Liver (tissue), 10 donors: ENCODE measurements at places on chromosomes 13 and 19. TPM values are rescaled to one million over a fixed set of nuclear protein-coding genes. Genes with fewer than 3 reads are reported as not detected.
A peak's percentile ranks its signal among the peaks of the same experiment; 100 is the strongest.

GRCh38 chr13:79290595-79291244 is 115.3 kb downstream of the RBM26 start:
- no peak for DNase-seq

DNA sequence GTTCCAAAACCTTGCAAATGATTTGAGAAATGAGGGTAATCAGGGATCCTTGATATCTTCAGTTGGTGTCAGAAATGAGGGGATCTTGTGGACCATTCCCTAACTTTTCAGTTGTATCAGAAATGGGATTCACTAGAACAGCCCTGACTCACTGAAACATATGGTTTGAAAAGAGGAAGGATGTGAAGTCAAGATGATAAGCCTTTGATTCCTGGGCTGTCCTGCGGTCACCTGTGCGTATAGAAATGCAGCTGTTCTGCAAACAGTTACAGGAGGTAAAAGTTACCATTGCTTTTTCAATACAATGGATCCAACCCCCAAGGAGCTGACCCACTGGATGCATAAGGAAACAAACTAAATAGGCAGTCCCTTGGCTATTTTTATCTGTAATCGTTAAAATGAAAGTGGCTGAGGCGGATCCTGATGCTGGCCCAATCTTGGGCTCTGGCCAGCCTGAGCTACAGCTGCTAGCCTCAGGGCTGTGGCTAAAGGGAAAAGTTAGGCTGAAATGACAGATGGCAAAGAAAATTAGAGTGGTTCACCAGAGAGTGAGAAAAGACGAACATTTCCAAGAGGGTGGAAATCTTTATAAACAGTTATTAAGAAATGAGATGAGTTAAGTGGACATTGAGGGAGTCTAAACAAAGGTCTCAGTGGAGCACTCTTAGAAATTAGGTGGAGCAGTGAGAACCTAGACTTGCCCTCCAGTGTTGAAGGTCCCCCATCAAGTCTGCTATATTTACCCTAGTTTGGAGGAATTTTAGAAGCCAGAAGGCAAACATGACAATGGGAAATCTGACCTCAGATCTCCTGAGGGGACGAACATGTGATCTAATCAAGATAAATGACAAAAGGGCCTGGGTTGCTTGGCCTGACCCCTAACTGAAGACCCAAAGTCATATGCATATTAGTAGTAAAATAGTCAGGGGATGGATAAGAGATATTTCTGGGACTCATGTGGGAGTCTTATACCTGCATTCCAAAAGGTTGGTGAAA is 7.6 kb downstream of the SIGLECL1 start:
- no peak for DNase-seq

DNA sequence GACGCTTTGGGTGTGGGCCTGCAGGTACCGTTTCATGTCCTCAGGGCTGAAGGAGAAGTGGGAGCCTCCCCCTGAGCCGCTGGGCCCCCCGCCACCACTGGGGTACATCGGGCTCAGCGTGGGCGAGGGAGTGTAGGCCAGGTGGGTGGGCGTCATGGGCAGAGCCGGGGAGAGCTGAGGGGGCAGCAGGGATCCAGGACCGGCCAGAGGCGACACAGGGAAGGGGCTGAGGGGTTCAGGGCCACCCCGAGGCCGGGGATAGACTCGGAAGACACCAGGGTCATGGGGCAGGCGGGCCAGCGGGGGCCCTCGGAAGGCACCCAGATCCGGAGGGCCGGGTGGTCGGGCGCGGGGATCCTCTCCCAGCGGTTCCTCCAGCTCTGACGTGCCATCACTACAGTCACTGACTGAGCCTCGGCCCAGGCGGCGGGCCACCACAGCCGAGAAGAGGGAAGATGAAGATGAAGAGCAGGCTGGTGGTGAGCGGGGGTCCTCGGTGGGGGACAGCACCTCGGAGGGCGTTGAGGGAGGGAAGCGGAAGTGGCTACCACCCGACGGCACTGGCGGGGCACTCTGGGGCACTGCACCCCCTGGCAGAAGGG is 5.7 kb downstream of the ERF start:
- DNase-seq, result peak; percentile 31

GRCh38 chr13:109483284-109483683 is 303.1 kb downstream of the IRS2 start:
- DNase-seq, result no peak

DNA sequence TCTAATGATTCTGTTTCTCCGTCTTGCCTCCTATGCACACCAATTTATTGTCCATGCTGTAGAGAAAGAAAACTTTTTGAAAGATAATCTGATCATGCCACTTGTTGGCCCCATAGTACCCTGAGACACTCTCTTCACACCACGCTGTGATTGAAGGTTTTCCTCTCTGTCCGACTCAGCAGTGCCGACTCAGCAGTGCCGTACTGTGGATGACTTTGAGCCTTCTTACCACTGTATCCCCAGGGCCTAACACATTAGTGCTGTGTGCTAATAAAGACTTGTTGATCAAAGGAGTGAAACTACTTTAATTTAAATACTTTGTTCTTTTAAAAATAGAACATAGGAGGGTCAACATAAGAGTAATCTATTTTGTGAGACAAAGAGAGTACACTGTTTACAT is 429.6 kb downstream of the KLF12 start:
- no peak for DNase-seq

- no peak for DNase-seq
These were observed 56.4 kb upstream of the MIR17HG start for GRCh38 chr13:91291078-91291477.

RASIP1 gene
- 5.4 TPM for total RNA-seq

XAB2 gene
- total RNA-seq, result 21.3 TPM

CPAMD8 gene
- total RNA-seq, result 1.0 TPM

CAMSAP3 gene
- 13.8 TPM for total RNA-seq

ZNF534 gene
- total RNA-seq, result not detected

GRIN2D gene
- 0.17 TPM for total RNA-seq
